ENCODE measurements at places on chromosomes 5 and 9.

DNA sequence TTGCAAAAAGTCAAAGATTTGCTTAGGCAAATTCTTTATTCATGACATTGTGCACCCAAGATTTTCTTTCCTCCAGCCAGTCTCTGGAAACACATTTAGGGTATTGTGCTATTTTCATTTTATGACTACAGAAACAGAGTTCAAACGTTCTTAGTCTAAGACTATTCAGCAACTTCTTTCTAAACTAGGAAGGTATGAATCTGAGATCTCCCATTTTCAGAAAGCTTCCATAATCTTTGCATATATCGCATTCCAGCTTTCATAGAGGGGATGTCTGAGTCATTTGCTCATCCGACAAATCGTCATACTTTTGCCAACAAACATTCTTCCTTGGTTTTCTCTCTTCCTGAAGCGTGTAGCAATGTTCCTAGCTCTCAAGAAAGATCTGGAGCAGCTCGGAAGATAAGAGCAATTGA, 1.6 kb upstream of the PAPPA start:
- no peak for DNase-seq

DNA sequence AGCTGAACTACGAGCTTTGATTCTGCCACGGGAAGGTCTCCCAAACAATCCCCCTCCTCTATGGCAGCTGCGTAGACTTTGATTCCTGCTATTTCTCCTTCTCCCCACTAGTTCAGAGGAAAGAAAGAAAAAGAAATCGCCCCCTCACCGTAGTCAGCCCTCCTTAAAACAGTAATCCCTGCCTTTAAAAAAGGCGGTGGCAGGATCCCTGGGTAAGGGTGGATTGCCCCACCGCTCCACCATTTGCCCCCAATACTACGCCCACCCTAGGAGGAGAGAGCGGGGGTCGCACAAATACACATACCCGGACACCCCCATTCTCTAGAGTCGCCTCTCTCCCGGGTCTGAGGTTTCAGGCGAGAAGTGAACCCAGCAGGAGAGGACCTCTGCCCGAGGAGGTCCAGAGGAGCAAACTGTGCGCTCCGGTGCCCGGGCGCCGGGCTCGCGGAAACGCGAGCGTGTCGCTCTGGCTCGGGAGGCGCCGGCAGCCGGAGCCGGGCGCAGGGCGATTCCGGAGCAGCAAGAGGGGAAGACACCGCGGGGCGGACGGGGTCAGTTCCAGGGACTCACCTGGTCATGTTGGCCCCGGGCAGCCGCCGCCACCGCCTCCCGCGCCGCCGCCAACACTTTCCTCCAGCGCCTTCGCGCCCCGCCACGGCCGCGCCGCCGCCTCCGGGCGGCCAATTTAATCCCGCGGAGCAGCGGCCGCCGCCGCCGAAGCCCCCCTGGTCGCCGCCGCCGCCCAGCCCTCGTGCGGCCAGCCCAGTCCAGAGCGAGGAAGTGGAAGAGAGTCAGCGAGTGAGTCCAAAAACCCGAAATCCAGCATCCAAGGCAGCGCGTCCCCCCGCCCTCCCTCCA, 1057.7 kb upstream of the DMAC1 start:
- no peak for DNase-seq

- no peak for DNase-seq
Observed at GRCh38 chr5:116922532-116922931, 347.9 kb upstream of the SEMA6A start.

- no peak for DNase-seq
Observed at GRCh38 chr5:145104106-145104505, 731.0 kb downstream of the PRELID2 start.

- no peak for DNase-seq
Observed at GRCh38 chr5:72237415-72237814, 82.6 kb downstream of the MRPS27 start.

- no peak for DNase-seq
Observed at GRCh38 chr9:75147638-75148037, 59.3 kb downstream of the OSTF1 start.

DNA sequence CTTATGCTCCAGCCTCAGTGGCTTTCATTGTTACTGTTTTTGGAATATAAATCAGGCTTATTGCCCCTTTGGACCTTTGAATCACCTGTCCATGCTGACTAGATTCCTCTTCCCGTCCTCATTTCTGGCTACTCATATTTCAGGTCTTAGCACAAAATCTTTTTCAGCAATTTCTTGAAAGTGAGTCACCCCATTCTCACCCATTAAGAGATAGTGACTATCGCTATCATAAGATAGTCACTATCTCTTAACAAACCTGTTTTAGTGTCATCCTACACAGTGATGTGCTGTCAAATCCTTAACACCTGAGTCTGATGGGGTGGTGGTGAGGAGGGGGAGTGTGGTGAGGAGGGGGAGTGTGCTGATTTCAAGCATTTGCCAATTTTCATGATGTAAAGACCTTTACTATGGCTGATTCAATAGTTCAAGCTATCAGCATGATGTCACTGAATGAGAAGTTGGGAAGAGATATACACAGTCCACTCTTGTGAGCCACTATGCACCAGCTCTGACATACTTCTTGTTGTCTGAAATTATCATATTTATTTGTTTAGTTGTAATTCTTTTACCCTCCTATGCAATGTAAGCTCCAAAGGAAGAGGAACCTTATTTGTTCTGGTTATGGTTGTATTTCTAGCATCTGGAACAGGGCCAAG, 95.3 kb downstream of the GRIA1 start:
- DNase-seq, result no peak

- DNase-seq, result no peak
Observed at GRCh38 chr5:31427013-31427723, 104.7 kb downstream of the DROSHA start.

- DNase-seq, result no peak
Observed at GRCh38 chr5:128470663-128471062, 67.4 kb downstream of the FBN2 start.

- no peak for DNase-seq
Observed at GRCh38 chr9:14198841-14199455, 115.0 kb downstream of the NFIB start.

DNA sequence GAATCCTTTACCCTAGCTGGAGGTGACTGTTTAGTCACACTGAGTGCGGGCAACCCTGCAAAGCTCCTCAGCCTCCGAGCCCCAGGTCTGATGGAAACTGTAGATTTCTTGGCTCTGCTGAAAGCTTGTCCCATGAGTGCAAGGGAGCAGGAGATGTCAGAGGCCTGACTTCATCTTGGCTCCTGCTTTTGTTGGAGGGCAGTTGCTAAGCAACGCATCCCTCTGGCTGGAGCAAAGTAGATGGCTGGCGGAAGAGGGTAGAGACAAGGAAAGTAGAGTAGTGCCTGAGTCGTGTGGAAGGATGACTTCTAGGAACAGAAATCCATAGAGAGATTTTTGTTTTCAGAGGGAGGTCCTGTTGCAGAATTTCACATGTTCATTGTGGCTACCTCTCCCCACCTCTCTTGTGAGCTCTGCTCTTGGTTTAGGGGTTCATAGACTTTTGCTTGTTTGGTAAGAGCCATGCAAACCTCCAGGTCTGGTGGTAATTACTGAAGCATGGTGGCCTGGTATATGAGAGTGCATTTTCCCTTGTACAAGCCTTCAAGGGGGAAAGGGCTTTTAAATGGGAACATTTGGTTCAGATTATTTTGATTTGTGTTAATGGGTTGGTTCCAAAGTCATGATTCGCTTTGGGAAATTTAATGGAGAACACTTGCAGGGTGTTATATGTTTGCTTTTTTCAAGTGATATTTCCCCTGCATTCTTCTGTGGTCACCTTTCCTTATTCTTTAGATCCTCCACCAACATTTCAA, 71.5 kb downstream of the ARHGAP26 start:
- DNase-seq, result peak; percentile 27

DNA sequence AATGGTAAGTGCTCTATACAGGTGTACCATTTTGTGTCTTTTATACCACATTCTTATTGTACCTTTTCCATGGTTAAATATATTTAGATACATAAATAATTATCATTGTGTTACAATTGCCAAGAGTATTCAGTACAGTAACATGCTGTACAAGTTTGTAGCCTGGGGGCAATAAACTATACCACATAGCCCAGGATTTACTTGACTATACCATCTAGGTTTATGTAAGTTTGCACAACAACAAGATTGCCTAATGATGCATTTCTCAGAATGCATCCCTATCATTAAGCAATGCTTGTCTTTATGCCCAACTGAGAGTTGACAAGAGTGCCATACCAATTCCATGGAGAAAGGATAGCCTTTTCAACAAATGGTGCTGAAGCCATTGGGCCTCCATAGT, 136.7 kb upstream of the PJA2 start:
- DNase-seq, result no peak

DNA sequence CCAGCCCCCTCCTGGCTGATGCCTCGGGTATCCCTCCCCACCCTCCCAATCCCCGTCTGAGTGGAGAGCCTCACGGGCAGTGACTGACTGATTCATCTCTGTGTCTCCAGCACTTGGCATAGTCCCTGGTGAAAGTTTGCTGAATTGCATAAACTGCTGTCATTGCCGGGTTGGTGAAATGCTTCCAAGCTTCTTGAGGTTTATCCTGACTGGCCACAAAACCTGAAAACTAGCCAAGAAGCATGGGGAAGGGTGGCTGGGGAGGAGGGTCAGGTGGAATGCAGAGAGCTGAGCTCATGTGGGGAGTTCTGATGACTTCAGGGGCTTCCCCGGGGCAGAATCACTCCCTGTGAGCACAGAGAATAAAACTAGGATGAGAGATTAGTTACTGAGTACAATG, 56.9 kb upstream of the GGTA1 start:
- DNase-seq, result peak; percentile 48

GRCh38 chr9:274406-274805, 59.7 kb downstream of the DOCK8 start:
- DNase-seq, result no peak

- no peak for DNase-seq
Observed at GRCh38 chr5:137462816-137463520, 36.2 kb downstream of the SPOCK1 start.

DNA sequence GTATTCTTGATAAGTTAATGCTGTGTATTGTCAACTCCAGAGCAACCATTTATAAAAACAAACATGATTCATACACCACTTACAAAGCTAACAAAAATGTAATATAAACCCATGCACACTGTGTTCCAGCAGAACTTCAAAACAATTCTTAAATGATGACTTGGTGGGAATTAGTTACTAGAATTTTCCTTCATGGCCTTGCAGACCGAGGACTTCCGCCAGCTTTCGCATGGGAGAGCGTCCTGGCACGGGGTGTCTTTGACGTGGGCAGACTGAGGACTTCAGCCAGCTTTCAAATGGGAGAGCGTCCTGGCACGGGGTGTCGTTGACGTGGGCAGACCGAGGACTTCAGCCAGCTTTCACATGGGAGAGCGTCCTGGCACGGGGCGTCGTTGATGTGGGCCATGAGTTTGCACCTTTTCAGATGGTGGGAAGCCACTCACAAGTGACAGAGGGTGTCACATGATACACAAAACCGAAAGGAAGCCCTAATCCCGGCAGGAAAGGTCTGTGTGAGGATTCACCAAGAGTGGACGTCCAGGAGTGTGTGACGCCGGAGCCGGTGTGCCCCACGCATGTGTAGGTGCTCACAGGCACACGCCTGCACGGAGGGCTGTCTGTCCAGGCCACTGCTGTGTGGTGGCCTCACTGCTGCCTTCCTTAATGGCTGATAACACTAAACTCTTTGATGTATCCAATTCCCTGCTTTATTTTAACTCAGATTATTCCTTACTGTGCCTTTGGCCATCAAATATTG, 211.3 kb upstream of the IRX4 start:
- no peak for DNase-seq

DNA sequence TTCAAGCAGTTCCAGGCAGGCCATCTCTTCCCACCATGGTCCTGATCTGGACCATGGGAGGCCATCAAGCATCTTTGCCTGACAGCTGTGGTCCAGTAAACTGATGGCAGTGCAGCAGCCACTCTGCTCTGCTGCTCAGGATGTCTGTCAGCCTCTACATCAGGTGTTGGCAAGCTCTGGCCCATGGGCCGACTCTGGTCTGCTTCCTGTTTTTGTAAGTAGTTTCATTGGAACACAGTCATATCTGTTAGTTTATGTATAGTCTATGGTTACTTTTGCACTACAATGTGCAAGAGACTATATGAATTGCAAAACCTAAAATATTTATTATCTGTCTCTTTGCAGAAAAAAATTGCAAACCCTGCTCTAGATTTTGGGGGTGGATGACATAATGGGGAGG, 225.0 kb downstream of the KCTD16 start:
- no peak for DNase-seq

DNA sequence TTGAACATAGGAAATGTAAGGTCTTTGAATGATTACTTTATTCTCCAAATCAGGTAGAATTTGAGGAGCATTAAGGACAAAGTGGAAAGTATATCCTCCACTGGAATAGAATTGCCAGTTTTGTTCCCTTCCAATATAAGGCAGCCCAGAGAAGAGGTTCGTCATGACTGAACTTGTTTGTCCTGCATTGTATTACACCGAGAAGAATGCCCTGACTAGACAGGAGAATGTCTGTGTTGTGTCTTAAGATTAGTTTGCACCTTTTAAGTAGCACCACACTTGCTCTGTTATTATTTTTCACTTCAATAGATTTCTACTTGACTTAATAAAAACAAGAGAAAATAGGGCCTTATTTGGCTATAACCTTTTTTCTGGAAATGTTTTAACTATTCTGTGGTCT, 586.2 kb upstream of the PTGER4 start:
- no peak for DNase-seq

GRCh38 chr5:52999344-52999949, 10.3 kb downstream of the ITGA2 start:
- DNase-seq, result no peak

DNA sequence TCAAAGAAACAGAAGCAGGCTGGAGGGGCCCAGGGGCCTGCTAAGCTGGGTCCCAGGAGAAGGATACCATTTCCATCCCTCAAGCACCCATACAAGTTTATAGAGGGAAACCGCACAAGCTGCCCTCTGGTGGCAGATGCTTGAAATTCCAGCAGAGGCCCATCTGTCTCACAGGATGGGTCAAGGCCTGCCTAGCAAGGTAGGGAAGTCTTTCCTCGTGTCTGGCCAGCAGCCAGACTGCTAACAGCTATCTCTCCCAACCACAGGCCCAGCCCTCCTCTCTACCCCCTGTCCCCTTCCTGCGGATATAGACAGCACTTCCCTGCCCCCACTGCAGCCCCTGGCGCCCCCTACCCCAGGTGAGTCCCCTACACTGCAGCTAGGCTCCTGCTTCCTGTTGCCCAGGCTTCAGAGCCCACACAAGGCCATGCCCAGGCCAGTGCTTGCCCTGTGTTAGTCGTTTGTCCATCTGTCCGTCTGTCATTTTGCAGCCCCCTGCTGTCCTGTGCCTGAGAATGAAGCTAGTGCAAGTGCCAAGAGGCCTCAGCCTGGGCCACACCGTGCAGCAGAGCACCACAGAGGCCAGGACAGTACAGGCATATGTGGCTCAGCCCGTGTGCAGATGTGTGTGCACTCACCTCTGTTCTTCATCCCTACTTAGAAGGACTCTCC, 26.2 kb downstream of the TCF7 start:
- DNase-seq, result peak; percentile 66

- DNase-seq, result no peak
Observed at GRCh38 chr9:37715260-37715659, 38.3 kb upstream of the TRMT10B start.

DNA sequence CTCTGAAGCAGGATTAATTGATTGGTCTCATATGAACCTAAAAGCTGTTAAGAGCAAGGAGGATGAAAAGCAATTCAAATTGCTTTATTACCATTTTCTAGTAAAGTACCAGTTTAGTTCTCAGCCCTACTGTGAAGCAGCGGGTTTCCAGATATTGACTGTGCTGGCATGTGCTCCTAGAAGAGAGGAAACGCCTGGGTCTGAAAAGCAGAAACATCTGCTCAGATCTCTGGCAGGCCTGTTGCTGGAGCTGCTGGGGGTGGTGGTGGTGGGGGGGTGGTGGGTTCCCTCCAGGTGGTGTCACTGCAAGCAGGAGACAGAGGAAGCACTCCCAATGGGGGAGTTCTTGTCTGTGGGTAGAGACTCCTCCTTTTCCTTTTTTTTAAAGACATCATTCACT, 105.5 kb upstream of the ZNF462 start:
- no peak for DNase-seq

Data from HFF-Myc (cell line).